ENCODE measurements at places on chromosomes 4 and X.
A peak's percentile ranks its signal among the peaks of the same experiment; 100 is the strongest.

DNA sequence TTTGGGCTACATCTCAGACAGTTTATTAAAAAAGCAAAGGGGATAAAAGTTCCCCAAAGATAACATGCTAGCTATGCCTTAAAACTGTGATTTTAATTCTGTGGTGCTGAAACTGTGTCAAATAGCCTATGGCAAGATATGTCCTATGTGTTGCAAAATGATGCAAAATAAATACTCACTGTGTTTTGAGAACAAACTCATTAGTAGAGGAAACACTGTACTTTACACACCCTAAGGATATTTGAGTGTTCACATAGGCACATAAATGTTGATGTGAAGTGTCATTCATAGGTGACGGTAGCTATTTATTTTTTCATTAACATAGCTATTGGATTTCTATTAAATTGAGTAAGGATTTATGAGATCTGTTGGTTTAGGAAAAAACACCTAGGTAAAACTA, 351.9 kb downstream of the FAT4 start:
- DNase-seq: no peak

DNA sequence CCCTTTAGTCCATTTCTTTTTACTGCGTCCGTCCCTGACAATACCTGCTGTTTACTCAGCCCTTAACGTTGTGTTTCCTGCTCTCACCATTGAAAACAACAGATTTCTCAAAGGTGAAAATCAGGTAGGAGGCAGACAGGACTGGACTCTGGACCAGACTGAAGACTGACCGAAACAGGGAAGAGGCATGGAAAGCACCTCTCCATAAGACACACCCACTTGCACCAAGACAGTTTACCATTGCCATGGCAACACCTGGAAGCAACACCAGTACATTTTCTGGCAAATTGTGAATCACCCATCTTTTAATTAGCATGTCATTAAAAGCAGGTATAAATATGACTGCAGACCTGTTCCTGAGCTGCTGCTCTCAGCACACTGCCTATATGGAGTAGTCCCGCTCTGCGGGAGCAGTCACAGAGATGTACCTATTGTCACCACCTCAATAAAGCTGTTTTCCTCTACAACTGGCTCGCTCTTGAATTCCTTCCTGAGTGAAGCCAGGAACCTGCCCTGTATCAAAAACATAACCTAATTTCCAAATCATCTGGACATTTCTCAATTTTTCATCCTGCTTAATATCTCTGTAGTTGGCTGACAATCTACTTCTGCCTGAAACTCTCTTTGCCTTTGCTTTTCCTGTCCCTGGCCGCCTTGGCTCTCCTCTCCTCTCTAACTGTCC, 117.0 kb downstream of the RNF150 start:
- peak; percentile 45 for DNase-seq

GRCh38 chr4:4395849-4396627, 9.1 kb downstream of the NSG1 start:
- peak; percentile 80 for DNase-seq

DNA sequence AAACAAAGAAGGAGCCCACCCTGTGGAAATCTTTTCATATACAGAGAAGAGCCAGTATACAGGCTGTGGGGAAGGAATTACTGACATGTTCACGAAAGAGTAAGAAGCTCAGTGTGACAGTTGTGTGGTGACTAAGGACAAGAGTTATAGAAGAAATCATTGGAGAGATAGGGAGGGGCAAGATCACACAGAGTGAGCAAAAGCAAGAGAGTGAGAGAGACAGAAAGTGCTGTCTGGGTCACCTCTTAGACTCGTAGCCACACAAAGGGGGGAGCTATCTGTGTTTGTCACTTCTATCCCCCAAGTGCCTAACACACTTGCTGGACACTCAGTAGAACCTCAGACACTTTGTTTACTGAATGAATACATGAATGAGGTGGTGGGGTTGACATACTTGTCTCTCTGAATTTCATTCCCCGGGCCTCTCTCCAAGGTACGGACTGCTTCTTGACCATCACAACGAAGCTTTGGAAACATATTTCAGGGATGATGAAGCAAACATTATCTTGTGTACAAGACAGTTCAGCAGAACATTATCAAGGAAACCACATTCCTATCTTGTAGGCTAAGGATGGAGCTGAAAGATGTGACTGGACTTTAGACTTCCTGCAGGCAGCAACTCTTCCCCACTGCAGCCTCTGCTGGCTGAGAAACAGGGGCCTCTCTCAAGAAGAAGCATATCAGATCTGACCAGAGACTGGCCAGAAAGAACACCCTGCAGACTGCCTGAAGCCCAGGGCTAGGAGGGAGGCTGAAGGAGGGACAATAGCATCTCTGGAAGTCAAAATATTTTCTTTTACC, 168.2 kb downstream of the AMELX start:
- DNase-seq: no peak

DNA sequence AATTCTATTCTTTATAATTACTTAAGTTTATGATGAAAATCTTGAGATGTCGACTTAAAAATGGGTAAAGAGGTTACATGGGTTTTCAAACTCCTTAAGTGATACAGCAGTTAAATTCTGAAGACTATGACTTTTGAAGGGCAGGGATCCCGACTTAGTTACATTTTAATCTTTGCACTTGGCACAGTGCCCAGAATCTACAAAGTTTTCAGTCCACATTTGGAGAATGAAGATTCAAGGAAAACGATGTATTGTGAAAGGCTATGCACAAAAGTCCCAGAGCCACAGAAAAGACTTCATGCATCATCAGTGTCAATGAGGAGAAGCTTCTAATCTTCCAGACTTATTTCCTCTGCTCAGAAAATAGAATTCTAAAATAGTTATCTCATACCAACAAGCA, 36.3 kb upstream of the GRPR start:
- no peak for DNase-seq

- DNase-seq: no peak
These were observed 18.1 kb downstream of the PPP1R2C start for GRCh38 chrX:42759881-42760280.

DNA sequence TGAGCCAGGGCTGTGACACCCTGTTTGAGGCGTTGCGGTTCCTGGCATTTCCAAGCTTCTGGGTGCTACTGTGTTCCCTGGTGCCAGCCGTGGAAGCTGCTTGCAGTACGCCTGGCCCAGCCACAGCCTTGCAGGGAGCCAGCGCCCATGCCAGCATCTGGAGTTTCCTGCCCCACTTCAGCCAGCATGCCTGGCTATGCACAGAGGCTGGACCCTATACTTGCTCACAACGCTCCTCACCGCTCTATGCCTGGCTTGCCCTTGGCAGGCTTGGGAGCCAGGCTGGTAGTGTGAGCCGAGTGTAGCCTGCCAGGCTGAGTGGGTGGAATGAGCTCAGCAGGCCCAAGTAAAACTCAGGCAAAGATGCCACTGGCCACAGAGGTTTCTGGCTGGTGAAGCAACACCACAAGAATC, 22.4 kb downstream of the PRRG1 start:
- DNase-seq: no peak

- no peak for DNase-seq
These were observed 22.5 kb downstream of the ZNF721 start for GRCh38 chr4:476501-476900.

GRCh38 chrX:107574054-107574683, 54.1 kb upstream of the PRPS1 start:
- DNase-seq: no peak

DNA sequence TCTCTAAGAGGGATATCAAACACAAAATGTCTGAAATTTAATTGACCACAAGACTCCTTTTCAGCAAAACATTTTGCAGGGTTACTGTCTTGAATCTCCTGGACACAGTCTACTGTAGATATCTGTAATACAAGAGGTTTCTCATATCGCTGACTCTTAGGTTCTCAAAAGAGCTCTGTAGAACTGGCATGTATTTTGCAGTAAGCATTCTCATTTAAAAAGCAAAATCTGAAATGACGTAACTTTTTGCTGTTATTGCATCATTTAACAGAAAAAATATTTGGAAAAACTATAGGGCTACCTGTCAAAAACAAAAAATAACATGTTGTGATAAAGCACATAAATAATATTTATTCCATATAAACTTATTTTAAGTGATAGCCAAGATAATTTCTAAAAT, 114.2 kb downstream of the CDS1 start:
- no peak for DNase-seq

DNA sequence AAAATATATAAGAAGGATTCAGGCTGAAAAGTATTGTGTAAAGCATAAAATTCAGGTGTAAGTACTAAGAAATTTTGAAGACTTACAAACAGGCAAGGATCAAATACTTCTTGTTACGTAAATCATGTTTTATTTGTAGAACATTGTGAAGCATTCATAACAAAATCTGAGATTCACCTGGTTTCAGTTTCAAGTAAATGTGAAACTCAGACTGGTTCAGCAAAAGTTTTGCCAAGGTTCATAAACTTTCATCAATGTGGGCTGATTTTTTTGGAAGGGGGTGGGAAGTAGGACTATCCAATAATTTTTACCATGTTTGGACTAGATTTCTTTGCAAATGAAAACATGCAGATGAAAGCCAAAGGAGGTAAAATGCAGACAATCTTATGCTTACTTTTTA, 527.7 kb downstream of the ANKRD50 start:
- no peak for DNase-seq

GRCh38 chr4:65535113-65535512, 135.2 kb downstream of the EPHA5 start:
- DNase-seq: peak; percentile 34

DNA sequence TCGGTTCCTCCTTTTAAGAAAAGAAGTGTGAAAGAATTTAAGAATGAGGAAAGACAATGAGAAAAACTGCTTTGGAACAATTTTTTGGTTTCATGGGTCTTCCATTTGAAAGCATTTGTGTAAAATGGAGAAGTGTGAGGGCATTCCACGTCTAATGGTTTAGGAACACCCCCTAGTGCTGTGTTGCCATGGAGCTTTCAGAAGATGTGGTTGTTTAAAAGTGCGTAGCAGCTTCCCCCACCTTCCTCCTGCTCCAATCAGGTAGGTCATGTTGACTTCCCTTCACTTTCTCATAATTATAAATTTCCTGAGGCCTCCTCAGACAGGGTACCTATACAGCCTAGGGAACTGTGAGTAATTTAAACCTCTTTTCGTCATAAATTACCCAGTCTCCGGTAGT, 50.0 kb downstream of the UGT2B10 start:
- DNase-seq: peak; percentile 11

All from mesendoderm (in vitro differentiated cells).